LHCN-M2 (cell line): ENCODE measurements at places on chromosomes 13 and 19. TPM values are rescaled to one million over a fixed set of nuclear protein-coding genes. Genes with fewer than 3 reads are reported as not detected.

The CBY2 gene
- not detected in 2 replicates for total RNA-seq

The UGGT2 gene
- total RNA-seq: 36.7 and 41.6 TPM in 2 replicates

The ZNF177 gene
- 1.3 and 2.2 TPM in 2 replicates for total RNA-seq

The C19orf73 gene
- total RNA-seq: 1.1 and 3.1 TPM in 2 replicates

The CA11 gene
- total RNA-seq: 0.83 and 2.4 TPM in 2 replicates

The EEF1AKMT1 gene
- 23.5 and 26.1 TPM in 2 replicates for total RNA-seq

The PSPN gene
- total RNA-seq: 0.69 and 0.90 TPM in 2 replicates

The TEX29 gene
- not detected in 2 replicates for total RNA-seq

The DIRAS1 gene
- 2.5 and 3.1 TPM in 2 replicates for total RNA-seq

The NLRP11 gene
- 0.11 TPM in 1 of 2 replicates, not detected in the other for total RNA-seq

The VSTM1 gene
- not detected in 2 replicates for total RNA-seq

The IL12RB1 gene
- total RNA-seq: not detected in 2 replicates

The NPAS1 gene
- total RNA-seq: 1.0 and 1.9 TPM in 2 replicates

The IGFL1 gene
- not detected in 2 replicates for total RNA-seq

The PCSK4 gene
- 3.3 and 5.4 TPM in 2 replicates for total RNA-seq

The IL11 gene
- 1.7 and 2.1 TPM in 2 replicates for total RNA-seq

The PABPC3 gene
- not detected in 2 replicates for total RNA-seq

The RASL11A gene
- total RNA-seq: 1.9 and 3.8 TPM in 2 replicates

The MEX3D gene
- 67.7 and 81.8 TPM in 2 replicates for total RNA-seq

The FFAR2 gene
- not detected in 2 replicates for total RNA-seq

The NLRP4 gene
- not detected in 2 replicates for total RNA-seq
